ENCODE measurements at places on chromosomes 5 and 9.

DNA sequence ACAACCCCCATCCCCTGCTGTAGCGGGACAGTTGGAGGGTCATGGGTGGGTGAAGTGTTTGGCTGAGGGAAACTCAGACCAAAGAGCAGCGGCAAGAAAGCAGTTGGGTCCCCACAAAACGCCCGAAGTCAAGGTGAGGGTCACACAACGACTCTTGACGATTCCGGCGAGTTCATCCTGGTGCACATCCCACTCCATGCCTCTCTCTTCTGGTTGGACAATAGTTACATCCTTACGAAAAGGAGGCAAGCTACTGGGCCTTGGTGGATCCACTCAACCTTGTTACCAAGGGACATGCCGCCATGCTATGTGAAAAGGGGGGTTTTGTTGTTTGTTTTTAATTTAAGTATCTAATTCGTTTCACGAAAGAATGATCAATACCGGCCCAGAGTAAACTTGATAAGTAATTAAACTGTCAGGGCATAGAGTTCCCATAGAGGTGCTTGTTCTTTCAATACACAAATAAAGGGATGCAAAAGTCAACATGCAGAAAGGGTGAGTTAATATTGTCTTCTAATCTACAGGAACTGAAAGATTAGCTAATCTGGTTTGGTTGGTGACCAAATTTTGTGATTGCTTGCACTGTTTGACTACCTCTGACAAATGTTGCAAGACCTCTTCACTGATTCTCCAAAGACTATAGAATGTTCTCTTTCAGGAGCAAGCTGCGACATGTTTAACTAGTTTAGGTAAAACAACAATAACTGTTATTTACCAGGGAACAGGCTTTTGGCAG lies 732 bp upstream of the SMIM15 start:
- no peak for DNase-seq

DNA sequence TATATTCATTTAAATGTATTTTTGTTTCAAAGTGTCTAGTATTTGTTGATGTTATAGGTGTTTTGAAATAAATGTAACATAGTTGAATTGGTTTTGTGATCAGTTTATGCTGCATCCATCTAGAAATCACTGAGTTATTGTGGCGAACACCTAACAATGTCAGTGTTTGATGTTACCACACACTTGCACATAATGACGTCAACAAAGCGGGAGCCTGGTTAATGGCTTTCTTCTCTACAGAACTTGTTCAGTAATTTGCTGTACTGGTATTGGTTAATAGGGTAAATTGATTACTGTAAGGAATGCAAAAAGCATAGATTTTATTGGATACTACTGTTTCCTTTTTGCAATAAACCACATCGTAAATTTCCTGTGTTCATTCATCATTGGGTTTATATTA lies 133.0 kb downstream of the ATG10 start:
- DNase-seq: no peak

DNA sequence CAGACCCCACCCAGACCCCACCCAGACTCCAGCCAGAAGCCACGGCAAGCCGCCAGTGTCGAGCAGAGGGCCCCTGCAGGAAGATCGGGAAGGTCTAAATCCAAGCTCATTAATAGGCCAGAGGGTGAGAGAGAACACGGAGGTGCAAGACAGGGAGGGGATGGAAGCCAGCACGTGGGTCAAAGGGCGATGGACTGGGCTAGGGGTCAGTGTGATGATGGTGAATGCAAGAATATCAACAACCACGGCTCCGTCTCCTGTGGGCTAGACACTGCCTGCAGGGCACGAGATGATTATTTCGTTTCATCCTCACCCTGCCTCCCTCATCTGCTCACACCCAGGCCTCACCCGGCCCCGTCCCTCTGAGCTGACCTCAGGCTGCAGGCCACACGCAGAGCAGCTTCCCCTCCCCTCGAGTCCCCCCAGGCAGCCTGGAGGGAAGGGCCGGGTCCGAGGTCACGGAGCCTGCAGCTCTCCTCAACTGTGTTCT lies 122.0 kb downstream of the COL23A1 start:
- DNase-seq: no peak

DNA sequence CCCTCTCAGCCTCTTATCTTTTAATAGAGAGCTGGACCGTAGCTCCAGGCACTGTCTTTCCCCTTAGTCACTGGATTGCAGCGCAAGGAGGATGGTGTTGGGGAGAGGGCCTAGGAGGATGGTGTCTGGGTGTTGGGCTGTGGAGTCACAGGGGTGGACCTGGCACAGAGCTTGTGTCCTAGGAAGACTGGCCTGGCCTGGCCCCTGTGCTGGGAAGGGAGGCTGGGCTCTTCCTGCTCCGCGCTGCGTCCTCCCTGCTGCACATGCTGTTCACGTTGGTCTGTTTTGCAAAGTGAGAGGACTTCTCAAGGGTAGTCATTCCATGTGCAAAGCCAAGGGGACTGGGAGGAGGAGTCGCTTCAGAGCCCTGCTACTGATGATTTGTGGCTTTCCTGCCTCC lies 123.9 kb downstream of the EHMT1 start:
- DNase-seq: no peak

GRCh38 chr9:134343637-134344036 lies 17.4 kb downstream of the RXRA start:
- no peak for DNase-seq

- DNase-seq: no peak
Observed at GRCh38 chr5:73480500-73480899, 17.7 kb upstream of the BTF3 start.
